HCT116 (cell line): ENCODE measurements at places on chromosomes 2 and 18. TPM values are rescaled to one million over a fixed set of nuclear protein-coding genes. Genes with fewer than 3 reads are reported as not detected.
A peak's percentile ranks its signal among the peaks of the same experiment; 100 is the strongest.

TSPYL6 gene
- not detected for total RNA-seq

TNFAIP6 gene
- not detected for total RNA-seq

- DNase-seq: no peak
These were observed 283.1 kb upstream of the TRIB2 start for GRCh38 chr2:12433626-12433990.

RND3 gene
- 15.0 TPM for total RNA-seq

SLC9A4 gene
- total RNA-seq: 0.07 TPM

XIRP2 gene
- total RNA-seq: not detected

POU3F3 gene
- not detected for total RNA-seq

GRCh38 chr18:59458575-59458974, 99.5 kb upstream of the LMAN1 start:
- no peak for DNase-seq

APLF gene
- 1.6 TPM for total RNA-seq

ALPP gene
- 0.34 TPM for total RNA-seq

PLA2R1 gene
- 0.34 TPM for total RNA-seq

PDK1 gene
- total RNA-seq: 21.3 TPM

DNA sequence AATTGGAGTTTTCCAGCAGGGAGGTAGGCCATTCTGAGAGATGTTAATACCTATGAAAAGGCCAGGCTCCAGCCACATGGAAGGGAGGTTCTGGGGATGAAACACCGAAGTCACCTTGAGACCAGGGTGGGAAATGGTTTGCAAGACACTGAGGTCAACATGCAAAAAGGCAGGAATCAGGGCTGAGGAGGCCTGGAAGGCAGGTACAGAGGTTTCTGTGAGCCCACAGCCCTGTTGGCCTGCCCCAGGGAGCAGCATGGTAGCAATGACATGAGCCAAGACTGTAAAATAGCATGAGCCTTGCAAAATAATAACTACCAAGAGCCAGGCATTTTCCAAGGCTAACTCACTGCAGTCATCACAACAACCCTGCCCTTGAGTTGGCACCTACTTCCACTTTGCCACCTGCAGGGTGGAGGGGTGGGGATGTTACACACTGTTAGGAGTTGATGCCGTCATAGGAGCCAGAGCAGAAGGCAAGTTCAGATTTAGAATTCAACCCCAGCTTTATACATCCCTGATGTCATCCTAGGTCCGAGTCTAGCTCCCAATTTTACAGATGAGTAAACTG, 61.3 kb downstream of the ZBTB7C start:
- no peak for DNase-seq

RIF1 gene
- total RNA-seq: 48.0 TPM

- DNase-seq: no peak
These were observed 2.7 kb downstream of the COLEC11 start for GRCh38 chr2:3597567-3597966.

GRCh38 chr18:45567123-45567522, 48.2 kb upstream of the SLC14A2 start:
- DNase-seq: no peak

ABCG8 gene
- 0.05 TPM for total RNA-seq

RGPD4 gene
- total RNA-seq: 0.07 TPM

DNA sequence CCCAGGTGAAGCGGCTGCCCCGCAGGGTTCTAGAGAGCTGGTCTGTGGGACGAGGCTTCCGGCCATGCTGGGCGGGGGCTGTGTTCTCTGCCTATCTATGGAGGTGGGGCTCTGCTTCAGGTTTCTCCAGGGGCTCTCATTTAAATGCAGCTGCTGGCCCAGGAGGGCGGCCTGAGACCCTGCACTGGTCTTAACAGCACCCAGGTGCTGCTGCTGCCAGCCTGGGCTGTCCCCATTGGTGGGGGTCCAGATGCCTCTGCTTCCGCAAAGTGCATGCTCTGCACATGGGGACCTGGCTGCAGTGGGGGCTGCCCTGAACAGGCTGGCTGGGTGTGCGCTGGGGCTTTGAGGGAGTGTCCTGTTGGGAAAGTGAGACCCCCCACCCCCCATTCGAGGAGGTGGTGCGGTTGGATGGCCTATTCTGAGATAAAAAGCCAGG, 29.7 kb upstream of the ALLC start:
- DNase-seq: no peak

DNA sequence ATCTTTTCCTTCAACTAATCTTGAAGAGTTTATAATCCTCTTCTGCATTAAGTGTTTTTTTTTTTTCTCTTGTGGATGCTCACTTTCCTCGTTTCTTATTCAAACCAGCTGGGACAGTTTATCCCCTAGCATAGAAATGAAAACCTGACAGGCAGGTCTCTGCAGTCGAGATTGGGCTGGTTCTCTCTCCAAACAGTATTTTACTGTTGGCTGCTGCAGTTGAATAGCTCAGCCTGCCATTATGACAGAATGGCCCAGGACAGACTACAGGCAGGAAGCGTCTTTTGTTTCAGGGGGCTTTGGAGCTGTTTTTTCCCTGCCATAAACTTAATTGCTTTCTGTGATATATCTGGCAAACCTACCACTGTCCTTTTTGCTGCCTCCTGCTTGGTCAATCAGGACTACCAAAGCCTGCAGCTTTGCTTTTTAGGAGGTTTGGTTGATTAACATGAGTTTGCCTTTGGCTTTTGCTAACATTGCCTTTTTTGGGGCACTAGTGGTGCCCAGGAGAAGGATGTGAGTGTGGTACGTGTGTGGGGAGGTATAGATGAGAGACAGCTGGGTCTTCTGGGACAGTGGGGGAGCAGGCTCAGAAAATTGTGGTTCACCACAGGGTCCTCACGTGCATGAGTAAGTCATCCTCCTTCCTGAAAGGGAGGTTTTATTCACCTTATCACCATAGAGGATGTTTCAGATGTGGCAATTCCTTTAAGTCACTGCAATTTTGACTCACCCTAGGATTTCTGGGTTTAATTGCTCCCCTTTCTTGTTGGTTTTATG, 128.7 kb downstream of the LYPD6B start:
- peak; percentile 10 for DNase-seq

- DNase-seq: no peak
These were observed 9.8 kb downstream of the CKAP2L start for GRCh38 chr2:112754564-112754963.

- no peak for DNase-seq
These were observed 11.6 kb downstream of the CAPG start for GRCh38 chr2:85398426-85399182.

- no peak for DNase-seq
These were observed 77.0 kb downstream of the ZNF521 start for GRCh38 chr18:25274926-25275325.

DNA sequence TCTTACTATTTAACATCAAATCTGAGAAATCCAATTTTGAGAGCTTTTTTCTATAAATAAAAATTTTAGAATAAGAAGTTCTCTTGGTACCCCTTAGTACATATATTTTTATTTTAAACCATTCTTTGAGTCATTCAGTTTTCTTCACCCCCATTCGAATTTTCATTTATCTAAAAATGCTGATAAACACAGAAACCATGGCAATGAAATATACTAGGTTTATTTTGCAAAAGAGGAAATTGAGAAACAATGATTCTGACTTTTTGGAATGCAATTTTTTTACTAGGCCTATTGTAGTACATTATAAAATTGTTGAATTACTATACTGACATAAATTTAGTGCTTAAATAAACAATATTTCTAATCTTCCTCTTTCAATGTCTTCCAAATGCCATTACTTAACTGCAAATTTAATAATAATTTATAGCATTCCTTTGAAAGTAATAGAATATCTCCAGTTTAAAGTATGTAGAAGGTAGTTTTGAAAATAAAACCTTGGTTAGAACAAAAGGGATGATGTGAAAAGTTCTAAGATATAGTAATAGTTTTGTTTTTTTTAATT, 46.3 kb downstream of the TANK start:
- no peak for DNase-seq

DNA sequence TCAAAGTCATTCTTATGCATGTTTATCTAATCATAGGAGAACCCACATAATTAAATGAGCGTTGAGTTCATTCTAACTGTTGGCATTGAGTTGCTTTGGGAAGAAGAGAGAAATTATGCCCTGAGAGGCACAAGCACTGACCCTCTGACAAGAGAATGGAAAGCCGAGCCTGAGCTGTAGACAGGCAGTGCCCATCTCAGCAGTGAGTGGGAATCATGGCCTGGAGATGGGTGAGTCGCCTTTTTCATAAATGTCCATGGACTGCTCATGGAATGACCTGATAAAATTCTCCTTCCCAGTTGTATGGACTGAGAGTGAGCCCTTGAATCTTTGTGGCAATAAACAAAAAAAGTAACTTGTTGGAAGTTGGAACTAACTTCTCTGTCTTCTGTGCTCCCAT, 21.4 kb upstream of the MYO3B start:
- no peak for DNase-seq

VIT gene
- total RNA-seq: not detected

- no peak for DNase-seq
These were observed 96.0 kb downstream of the PLB1 start for GRCh38 chr2:28591711-28592335.

DNA sequence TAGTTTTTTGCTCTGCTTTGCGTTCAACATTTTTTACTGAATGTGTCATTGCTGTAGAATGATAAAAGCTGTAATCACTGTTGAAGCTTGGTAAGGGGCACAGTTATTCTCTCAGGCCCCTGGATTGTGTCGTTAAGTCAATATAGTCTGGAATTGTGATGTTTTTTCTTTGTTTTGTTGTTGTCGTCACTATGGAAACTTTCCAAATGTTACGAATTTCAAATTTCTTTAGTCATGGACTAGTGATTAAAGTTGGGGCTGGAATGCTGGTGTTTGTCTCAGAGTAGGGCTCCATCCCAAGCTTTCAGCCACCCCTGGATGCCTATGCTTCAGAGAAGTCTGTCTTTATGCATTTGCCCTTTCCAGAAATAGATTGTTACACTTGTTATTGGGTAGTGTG, 287.2 kb downstream of the CDH19 start:
- DNase-seq: no peak

C18orf54 gene
- total RNA-seq: 10.0 TPM

GRCh38 chr2:184178229-184178628, 420.1 kb upstream of the ZNF804A start:
- DNase-seq: no peak

DNA sequence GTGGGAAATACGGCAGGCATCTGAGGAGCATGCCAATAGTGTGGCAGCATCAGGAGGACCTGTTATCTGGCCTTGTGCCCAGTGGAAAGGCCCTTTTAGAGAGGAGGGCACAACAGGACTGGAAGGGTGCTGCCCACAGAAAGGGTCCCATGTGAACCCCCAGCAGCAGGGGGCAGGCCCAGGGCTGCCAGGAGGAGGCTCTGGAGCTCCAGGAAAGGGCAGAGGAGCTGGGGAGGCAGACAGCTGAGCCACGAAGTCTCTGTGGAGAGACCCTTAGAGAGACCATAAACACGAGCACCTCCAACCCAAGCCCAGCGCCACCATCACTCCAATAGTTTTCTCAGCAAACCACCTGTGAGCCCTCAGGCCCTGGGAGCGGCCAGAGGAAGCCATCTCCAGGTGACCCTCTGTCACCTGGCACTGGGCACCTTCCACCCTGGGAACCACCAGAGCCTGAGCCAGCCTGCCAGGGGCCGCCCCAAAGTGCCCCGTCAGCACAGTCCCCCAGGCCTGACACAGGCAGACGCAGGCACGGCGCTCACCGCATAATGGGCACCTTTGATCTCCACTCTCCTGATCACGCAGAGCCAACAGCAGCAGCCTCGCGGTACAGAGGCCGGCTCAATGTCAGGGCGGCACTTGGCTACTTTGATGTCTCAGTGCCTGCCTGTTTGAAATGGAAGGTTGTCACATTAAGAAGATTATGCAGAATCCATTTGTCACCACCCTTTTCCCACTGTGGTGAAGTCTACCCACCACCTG, 162.5 kb upstream of the RAB6C start:
- DNase-seq: no peak

DNA sequence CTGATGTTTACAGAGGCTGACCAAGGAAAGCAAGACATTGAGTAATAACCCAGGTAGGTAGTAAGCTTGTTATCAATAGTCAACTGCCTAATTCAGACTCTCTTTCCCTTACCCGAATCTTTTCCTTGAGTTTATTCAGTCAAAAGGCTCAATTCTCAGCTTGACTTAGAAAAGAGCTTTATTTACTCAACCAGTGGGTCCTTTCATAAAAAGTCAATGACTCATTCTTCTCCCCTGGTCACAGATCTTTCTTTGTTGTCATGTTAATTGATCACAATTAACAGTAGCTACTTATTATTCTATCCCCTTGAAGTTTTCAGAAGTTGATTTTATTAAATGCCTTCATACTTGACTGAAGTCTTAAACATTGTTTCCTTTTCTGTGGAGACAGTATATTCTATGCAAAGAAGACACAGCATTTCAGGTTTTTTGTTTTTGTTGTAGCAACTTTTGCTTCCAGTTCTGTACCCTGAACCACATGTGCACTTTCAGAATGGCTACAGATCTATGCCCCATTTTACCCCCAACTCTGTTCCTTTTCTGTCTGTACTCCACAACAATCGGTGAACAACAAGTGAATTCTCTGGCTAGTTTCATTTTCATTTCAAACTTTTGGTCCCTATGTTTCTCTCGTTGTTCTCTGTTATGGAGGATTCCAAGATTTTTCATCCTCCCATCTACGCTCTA, 428.3 kb downstream of the NCKAP5 start:
- DNase-seq: no peak

DNA sequence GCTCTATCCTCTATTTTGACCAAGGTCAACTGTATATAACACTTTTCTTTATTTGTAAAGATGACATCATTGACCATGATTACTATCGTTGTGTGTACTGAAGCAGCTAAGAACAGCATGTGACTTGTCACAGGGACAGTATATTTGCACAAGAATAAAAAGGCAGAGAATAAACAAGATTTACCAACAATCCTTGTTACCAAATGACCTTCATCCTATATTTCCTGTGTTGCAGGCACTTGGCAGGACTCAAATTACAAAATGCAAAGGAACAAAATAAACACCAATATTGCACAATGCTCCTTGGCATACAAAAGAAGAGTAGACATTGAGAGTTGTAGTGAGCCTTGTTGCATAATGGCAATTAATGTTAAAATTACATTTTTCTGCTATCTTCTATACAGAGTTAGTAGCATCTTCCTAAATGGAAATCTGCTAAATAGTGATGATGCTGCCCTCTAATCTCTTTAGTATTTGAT, 61.8 kb downstream of the RFTN2 start:
- no peak for DNase-seq

DNA sequence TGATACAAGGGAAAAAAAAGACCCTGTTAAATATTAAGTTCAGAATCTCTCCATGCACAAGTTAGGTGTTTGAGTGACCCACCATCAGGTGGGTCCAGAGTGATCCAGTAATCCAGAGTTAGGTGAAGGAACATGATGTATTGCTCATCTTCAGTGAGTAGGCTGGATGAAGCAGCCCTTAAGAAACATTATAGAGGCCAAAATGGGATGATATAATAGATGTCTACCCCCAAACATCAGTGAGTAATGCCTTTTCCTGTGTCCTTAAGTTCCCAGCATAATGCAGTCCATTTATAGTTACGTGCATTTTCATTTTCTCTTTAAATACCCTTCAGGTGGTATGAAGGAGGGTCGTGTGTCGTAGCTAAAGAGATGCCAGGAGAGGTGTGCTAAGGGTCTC, 89.6 kb downstream of the MAP4K4 start:
- no peak for DNase-seq

NETO1 gene
- not detected for total RNA-seq

ESPNL gene
- 0.22 TPM for total RNA-seq

PARD3B gene
- total RNA-seq: 2.0 TPM
